ENCODE measurements at places on chromosomes 5 and 9.

DNA sequence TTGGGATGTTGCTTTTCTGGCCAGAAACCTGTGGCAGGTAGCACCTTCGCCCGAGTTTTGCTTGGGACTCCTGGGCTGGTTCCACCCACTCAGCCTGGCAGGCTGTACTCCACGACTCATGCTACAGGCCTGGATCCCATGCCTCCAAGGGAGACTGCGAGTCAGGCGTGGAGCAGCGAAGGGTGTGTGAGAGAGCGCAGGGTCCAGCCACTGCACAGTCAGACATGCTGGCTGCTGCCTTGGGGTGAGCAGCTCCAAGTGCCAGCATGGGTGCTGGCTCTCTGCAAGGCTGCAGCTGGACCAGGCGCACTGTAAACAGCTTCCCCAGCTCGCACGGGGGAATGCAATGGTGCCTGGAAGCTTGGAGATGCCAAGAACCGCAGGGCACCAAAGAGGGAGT lies 249.6 kb upstream of the EDIL3 start:
- no peak overlapping the region for H3K27ac ChIP-seq
- H3K27me3 ChIP-seq, result no peaks in the 10 kb centered on the region
- DNase-seq, result no peak
- H3K4me1 ChIP-seq, result no peaks in the 10 kb centered on the region

DNA sequence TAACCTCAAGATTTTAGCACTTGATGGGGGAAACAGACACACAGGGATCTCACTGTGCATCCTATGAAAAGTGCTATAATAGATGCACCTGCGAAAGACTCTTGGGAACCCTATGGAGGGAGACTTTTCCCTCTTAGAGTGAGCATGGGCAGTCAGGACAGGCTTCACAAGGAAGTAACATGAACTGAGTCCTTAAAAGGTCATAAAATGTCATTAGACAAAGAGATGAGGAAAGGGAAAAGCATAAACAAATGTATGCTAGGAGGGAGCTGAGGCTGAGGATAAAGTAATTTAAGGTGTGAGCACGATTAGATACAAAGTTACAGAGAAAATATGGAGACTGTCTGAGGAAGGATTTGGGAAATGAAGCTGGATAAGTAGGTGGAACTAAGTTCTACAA lies 60.6 kb upstream of the MIER3 start:
- H3K4me3 ChIP-seq, result no peak overlapping the region
- DNase-seq, result no peak
- no peak overlapping the region for H3K27ac ChIP-seq
- peaks cover 12% of the 10 kb centered on the region for H3K27me3 ChIP-seq
- no peaks in the 10 kb centered on the region for H3K4me1 ChIP-seq
- no peaks in the 10 kb centered on the region for H3K36me3 ChIP-seq

DNA sequence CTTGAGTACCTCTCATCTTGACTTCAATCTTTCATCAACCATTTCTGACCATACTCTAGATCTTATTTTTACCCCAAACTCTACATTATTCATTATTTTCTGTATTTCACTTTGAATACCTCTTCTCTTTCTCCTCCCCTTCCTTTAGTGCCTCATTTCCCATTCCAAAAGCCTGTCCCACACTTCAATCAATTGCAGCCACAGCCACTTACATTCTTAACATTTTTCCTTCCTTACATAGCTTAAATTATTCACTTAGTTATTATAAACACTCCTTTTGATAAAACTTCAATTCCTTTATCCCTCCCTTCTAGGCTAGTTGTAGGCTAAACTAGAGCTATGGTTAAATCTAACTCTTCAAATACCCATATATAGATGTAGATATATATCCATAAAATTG lies 344.0 kb downstream of the PRR16 start:
- no peak overlapping the region for H3K4me3 ChIP-seq
- no peak for DNase-seq
- no peaks in the 10 kb centered on the region for H3K4me1 ChIP-seq
- no peak overlapping the region for H3K27ac ChIP-seq
- no peaks in the 10 kb centered on the region for H3K27me3 ChIP-seq

GRCh38 chr5:1955586-1955985 lies 72.9 kb upstream of the IRX4 start:
- H3K4me3 ChIP-seq, result no peak overlapping the region
- H3K36me3 ChIP-seq, result no peaks in the 10 kb centered on the region
- no peak for DNase-seq
- peaks cover 19% of the 10 kb centered on the region for H3K4me1 ChIP-seq
- no peaks in the 10 kb centered on the region for H3K27me3 ChIP-seq
- no peak overlapping the region for H3K27ac ChIP-seq

- no peaks in the 10 kb centered on the region for H3K4me1 ChIP-seq
- H3K27ac ChIP-seq, result no peak overlapping the region
- H3K27me3 ChIP-seq, result no peaks in the 10 kb centered on the region
- no peak overlapping the region for H3K4me3 ChIP-seq
Observed at GRCh38 chr9:12856603-12857002, 81.8 kb downstream of the LURAP1L start.

DNA sequence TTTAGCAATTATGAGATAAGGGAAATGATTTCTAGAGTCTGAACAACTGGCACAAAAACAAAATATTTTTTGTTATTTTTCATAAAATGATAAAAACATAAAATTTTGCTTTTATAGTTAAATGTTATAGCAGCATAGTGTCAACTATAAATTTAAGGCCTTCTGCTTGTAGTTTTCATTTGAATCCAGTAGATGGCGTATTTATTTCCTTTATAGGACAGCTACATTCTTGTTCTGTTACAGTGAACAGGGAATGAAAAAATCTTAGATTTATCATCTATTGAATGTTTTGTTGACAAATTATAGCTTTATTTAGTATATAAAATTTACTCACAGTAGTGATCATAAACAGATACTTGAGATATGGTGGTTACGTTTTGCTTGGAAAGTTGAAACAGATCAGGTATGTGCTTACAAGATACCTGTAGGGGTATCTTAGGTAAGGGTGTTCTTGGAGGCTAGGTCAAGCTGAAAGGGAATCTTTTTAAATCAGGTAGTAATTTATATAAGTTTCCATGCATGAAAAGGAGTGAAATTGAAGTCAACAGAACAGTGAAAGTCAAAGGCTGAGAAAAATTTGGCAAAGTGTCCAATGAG lies 239.3 kb upstream of the GRIN3A start:
- DNase-seq, result peak; percentile 29
- no peaks in the 10 kb centered on the region for H3K27me3 ChIP-seq
- H3K4me3 ChIP-seq, result no peak overlapping the region
- H3K27ac ChIP-seq, result no peak overlapping the region

DNA sequence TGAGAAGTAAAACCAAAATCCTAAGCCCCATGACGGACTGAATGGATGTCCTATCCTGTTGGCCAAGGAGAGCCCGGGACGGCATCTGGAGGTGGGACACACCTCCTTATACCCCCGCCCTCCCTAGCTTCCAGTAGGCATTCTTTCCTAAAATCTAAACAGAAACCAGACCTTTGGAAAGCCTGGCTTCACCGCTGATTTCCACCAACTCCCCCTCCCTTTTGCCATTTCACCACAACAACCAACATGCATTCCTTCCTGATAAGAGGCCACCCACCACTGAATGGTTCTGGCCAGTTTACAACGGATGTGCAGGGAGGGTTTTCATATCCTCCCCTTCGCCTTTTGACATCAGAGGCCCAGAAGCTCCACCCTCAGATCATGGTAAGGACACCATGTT lies 9.2 kb upstream of the RARS1 start:
- no peak for DNase-seq
- peaks cover 10% of the 10 kb centered on the region for H3K4me1 ChIP-seq

GRCh38 chr5:94316916-94317838 lies 301.2 kb downstream of the KIAA0825 start:
- H3K27ac ChIP-seq, result no peak overlapping the region
- no peaks in the 10 kb centered on the region for H3K27me3 ChIP-seq
- H3K4me1 ChIP-seq, result no peaks in the 10 kb centered on the region
- H3K4me3 ChIP-seq, result no peak overlapping the region
- peak; percentile 43 for DNase-seq

GRCh38 chr9:110028676-110029075 lies 179.3 kb downstream of the C9orf152 start:
- H3K27ac ChIP-seq, result no peak overlapping the region
- no peak for DNase-seq
- H3K36me3 ChIP-seq, result no peaks in the 10 kb centered on the region
- peaks cover 15% of the 10 kb centered on the region for H3K4me1 ChIP-seq

GRCh38 chr5:43040287-43041098 lies at the start of gene ANXA2R:
TSS of gene ANXA2R (minus strand) at chr5:43040319. CDS start at chr5:43040046, 273 bp downstream.
- no peak within 1 kb of the TSS for H3K27ac ChIP-seq
- H3K4me3 ChIP-seq, result peak within 1 kb of the TSS; percentile 42
- H3K4me1 ChIP-seq, result peaks cover 12% of the 10 kb centered on the region
- H3K27me3 ChIP-seq, result peaks cover 95% of the 10 kb centered on the region
- peak; percentile 91 for DNase-seq

DNA sequence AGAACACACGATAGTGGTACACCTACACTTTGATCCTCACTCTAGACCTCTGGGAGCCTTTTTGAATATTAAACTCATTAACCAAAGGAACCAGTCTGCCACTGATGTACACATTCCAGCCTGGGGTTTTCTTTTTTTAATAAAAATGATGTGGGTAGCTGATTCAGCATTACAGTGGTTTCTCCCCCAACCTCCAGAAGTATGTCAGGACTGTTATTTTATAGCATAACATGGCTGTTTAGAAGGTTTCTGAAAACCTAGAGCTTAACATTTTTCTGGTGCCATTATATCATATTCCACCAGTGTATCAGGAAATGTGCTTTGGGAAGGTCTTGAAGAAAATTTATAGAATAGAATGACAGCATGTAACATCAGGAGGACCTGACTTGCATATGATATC lies 540.9 kb upstream of the WWC1 start:
- no peaks in the 10 kb centered on the region for H3K4me1 ChIP-seq
- H3K27ac ChIP-seq, result no peak overlapping the region
- no peaks in the 10 kb centered on the region for H3K36me3 ChIP-seq
- H3K4me3 ChIP-seq, result no peak overlapping the region
- H3K27me3 ChIP-seq, result no peaks in the 10 kb centered on the region
- no peak for DNase-seq

- no peak for DNase-seq
- H3K27me3 ChIP-seq, result peaks cover 7% of the 10 kb centered on the region
- H3K4me1 ChIP-seq, result no peaks in the 10 kb centered on the region
- no peak overlapping the region for H3K27ac ChIP-seq
Observed at GRCh38 chr9:112945620-112946208, 55.0 kb upstream of the SLC46A2 start.

GRCh38 chr5:173339286-173339685 lies 11.1 kb upstream of the STC2 start:
- no peak overlapping the region for H3K4me3 ChIP-seq
- no peak for DNase-seq
- H3K36me3 ChIP-seq, result no peaks in the 10 kb centered on the region
- H3K4me1 ChIP-seq, result no peaks in the 10 kb centered on the region
- no peaks in the 10 kb centered on the region for H3K27me3 ChIP-seq
- H3K27ac ChIP-seq, result no peak overlapping the region

DNA sequence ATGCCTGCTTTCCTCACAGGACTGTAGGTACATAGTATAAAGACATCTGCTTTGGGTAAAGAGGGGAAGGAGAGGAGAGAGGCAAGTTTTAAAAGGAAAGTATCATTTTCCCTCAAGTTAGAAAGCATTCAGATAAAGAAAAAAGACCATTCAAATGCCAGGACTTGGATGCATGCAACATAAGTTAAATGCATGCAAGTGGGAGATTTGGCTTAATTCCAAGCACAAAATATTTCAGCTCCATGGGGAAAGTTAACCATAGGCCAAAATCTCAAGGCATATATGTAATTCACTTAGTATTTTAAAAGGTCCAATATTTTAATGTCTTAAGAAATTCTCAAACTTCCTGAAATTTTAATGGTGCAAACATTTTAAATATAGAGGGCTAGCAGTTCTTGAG lies 36.4 kb downstream of the POU5F2 start:
- H3K4me1 ChIP-seq, result no peaks in the 10 kb centered on the region
- H3K4me3 ChIP-seq, result no peak overlapping the region
- H3K27ac ChIP-seq, result no peak overlapping the region
- H3K27me3 ChIP-seq, result no peaks in the 10 kb centered on the region

DNA sequence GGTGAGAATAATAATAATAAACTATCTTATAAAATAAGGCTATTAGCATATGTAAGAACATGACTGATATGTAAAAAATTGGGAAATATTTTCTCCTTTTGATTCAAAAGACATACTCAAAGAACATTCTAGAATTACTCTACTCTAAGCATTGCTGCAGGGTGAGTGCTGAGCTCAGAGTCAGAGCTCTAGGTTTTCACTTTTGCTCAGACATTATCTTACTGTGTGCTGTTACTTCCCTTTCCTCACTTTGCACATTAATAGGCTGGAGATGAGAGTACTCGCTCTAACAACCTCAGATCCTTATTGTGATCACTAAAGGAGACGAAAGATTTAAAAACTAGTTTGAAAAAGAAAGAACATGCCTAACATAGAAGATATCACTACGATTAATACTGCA lies 99.4 kb upstream of the C9orf72 start:
- no peaks in the 10 kb centered on the region for H3K27me3 ChIP-seq
- H3K36me3 ChIP-seq, result no peaks in the 10 kb centered on the region
- no peak overlapping the region for H3K4me3 ChIP-seq
- DNase-seq, result no peak

GRCh38 chr9:76366275-76366674 lies 28.0 kb downstream of the RFK start:
- peaks cover 9% of the 10 kb centered on the region for H3K4me1 ChIP-seq
- no peak for DNase-seq
- no peaks in the 10 kb centered on the region for H3K27me3 ChIP-seq
- no peaks in the 10 kb centered on the region for H3K36me3 ChIP-seq

- no peaks in the 10 kb centered on the region for H3K27me3 ChIP-seq
- no peak overlapping the region for H3K4me3 ChIP-seq
- H3K27ac ChIP-seq, result no peak overlapping the region
Observed at GRCh38 chr9:72371151-72371550, 6.1 kb upstream of the ZFAND5 start.

- DNase-seq, result no peak
- H3K4me3 ChIP-seq, result no peak overlapping the region
- H3K4me1 ChIP-seq, result no peaks in the 10 kb centered on the region
- no peak overlapping the region for H3K27ac ChIP-seq
- H3K27me3 ChIP-seq, result no peaks in the 10 kb centered on the region
Observed at GRCh38 chr9:8531826-8532415, 732.3 kb upstream of the DMAC1 start.

DNA sequence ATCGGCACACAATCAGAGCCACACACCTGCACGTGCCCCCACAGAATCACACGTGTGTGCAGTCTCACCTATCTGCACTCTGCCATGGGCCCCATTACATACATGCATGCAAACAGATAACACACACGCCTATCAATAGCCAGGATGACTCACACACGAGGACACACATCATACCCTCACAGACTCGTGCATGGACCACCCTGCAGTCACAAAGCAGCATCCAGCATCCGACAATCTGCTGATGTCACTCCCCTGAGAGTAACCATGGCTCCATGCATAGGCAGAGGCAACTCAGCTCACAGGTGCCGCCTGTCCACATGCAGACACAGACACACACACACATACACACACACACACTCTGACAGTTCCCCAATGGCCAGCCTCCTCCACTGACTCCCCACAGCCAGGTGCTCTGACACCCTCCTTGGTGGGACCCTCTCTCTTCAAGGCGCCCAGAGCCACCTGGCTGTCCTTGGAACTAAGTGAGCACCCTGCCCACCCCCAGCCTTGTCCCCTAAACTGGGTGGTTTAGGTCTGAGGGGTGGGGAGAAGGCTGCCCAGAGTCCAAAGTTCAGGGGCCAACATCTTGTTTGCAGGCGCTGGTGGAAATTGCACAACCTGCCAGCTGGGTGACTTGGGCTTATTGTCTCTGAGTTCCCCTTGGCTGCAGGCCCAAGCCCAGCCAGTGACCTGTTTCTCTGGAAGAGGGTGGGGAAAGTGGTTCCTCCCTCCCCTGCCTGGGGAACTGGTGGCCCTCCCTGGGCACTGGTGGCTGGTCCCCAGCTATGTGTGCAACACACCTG lies 34.6 kb upstream of the NEK6 start:
- no peaks in the 10 kb centered on the region for H3K4me1 ChIP-seq
- no peaks in the 10 kb centered on the region for H3K36me3 ChIP-seq
- no peak overlapping the region for H3K4me3 ChIP-seq
- DNase-seq, result peak; percentile 56
- no peaks in the 10 kb centered on the region for H3K27me3 ChIP-seq
- no peak overlapping the region for H3K27ac ChIP-seq
